ENCODE measurements at places on chromosomes 2 and 18.

GRCh38 chr18:59249199-59249774, 24.0 kb downstream of the RAX start:
- peak; percentile 90 for DNase-seq

DNA sequence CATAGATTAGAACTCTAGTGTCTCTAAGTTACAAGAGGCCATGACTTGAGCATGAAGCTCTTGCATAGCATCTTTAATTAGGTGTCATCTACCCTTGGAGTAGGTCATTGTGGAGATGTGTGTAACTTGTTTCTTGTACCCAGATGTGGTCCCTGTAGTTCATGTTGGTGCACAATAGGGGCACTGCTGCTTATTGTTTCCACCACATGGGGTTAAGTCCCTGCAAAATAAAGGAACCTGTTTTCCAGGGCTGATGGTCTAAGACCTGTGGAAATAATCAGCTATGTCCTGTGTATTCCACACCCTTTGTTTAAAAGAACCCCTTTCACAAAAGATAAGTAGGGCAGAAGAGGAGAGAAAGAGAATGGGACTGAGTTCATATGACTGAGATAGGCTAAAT, 28.6 kb downstream of the ASXL3 start:
- DNase-seq = no peak

GRCh38 chr2:238046725-238047270, 14.0 kb upstream of the SCLY start:
- DNase-seq = no peak

DNA sequence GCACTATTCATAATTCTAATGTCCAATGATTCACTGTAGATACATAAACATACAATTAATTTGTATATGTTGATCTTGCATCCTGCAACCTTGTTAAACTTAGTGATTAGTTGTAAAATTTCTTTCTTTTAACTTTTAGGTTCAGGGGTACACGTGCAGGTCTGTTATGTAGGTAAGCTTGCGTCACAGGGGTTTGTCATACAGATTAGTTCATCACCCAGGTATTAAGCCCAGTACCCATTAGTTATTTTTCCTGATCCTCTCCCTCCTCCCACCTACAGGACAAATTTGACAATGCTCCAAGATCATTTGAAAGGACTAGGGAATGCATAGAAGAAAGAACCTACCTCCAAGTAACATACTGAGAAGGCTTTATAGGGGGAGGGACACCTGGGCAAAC, 290.1 kb downstream of the SRBD1 start:
- no peak for DNase-seq

- DNase-seq = no peak
Observed at GRCh38 chr2:213989207-213989606, 421.6 kb upstream of the VWC2L start.

DNA sequence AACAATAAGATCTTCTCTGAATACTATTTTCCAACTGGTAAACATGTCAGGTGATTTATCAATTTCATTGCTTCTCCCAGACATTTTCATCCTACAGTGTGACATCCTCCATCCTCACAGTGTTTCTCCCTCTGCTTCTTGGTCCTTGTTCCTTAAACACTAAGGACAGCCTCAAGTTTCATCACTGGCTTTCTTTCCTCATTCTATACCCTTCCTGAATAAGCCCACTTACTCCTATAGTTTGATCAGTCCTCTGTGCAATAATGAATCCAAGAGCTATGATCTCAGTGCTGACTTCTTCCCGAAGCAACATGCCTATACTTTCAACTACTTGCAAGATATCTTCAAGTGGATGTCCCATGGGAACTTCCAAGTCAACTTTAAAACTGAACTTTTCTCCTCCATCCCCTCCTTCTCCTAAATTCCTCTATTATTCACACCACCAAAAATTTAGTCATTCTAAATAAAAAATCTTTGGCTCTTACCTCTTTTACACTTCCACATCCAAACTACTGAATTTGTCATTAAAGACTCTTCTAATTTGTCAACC, 87.6 kb downstream of the FAM228A start:
- peak; percentile 50 for DNase-seq

- no peak for DNase-seq
Observed at GRCh38 chr18:10182009-10182624, 268.3 kb downstream of the VAPA start.

- no peak for DNase-seq
Observed at GRCh38 chr18:67618061-67618460, 101.5 kb upstream of the DSEL start.

DNA sequence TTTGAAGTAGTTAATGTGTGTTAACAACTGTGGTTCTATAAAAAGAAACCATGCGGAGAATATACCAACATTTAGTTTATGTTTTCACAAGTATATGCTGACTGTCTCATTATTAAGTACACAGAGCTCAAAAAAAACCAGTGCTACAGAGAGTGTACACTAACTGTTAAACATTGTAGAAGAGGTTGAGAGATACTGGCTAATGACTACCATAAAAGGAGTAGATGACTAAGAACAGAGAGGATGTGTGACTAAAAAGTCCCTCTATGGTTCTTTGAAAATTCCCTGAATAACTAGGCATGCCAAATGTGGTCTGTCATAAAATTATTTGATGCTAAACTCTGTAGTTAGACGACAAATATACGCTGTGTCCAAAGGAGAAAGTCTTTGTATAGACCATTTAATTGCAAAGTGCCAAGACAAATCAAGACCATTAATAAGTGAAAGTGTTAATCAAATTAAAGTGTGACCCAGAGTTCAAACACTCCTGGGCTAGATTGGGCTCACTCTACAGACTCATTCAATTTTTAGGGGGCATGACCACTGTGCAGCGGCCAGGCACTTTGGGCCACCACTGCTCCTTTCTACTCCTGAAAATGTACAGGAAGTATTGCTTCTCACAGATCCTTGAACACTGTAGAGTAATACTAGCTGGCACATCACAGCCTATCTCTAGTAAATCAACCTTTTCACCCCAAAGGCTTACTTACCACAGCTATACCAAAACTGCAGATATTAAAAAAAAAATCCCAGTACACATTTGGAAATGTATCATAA, 45.1 kb upstream of the SERTAD2 start:
- peak; percentile 94 for DNase-seq

DNA sequence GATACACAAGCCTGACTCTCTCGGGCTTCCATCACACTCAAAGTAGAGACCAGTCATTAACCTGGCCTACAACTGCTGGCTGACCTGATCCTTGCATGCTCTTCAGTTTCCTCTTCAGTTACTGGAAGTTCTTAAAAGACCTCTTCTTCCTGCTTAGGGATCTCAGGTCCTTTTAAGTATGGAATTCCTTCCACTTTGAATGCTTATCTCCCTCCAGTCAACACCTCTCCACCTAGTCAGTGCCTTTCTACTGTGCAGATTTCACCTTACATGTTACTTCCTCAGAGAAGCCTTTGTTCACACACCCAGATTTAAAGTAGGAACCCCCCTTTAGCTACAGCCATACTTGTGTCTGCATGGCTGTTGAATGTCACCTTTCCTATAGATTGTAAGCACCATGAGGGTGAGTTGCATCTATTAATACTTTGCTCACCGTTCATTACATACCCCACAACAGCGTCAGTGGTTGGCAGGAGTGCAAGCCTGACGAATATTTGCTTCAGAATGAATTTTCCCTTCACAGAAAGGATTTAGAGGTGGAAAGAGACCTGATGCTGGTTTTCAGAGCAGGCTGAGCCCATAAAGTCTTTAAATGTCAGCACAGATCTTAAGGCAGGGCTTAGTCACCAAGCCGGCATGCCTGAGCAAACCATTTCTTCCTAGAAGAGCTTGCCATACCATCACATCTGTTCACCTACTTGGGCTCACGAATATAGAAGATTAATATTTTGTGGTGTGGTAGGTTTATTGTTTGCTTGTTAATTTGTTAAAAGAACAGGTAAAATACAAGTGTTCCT, 90.1 kb downstream of the ACVR1 start:
- DNase-seq = peak; percentile 56

- no peak for DNase-seq
Observed at GRCh38 chr2:227872676-227873075, 1.2 kb downstream of the DAW1 start.

- no peak for DNase-seq
Observed at GRCh38 chr18:28522236-28522635, 345.3 kb upstream of the CDH2 start.

- DNase-seq = peak; percentile 61
Observed at GRCh38 chr2:225040856-225041206, 1.4 kb downstream of the DOCK10 start.

Measured in GM23248 (cell line).